H4 (cell line): ENCODE measurements at places on chromosomes 3 and 15. TPM values are rescaled to one million over a fixed set of nuclear protein-coding genes. Genes with fewer than 3 reads are reported as not detected.

DNA sequence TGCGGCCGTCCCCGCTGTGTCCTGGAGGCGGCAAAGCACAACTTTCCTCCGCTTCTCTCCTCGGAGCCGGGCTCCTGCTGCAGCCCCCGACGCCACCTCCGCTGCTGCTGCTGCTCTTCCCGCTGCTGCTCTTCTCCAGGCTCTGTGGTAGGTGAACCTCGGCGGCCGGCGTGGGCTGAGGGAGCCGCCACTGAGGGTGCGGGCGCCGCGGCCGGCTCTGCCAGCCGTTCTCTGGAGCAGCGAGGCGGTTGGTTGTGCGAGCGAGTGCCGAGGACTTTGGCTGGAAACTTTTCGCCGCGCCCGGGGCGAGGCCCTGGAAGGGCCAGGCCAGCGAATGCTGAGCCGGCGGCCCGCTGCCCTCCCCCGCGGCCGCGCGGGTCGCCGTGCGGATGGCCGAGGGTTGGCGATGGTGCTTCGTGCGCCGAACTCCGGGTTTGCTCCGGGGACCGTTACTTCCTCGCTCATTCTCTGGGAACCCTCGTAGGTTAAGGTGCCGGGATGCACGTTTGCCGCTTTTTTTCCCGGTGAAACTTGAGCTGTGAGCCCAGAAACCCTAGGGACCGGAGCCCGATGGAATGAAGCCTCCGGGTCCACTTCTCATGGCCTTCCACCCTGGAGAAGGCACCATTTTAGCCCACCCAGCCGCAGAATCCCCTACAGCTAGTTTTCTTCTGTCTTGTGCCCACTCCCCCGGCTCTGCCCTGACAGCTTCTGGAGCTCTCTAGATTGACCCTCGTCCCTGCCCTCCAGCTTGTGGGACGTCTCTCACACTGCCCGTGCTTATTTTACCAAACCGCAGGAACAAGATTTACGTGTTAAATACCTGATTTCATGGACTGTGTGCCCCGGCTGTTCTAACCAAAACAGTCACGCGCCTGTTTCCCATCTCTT lies 660 bp downstream of the NECTIN3 start:
- no peak for DNase-seq

DNA sequence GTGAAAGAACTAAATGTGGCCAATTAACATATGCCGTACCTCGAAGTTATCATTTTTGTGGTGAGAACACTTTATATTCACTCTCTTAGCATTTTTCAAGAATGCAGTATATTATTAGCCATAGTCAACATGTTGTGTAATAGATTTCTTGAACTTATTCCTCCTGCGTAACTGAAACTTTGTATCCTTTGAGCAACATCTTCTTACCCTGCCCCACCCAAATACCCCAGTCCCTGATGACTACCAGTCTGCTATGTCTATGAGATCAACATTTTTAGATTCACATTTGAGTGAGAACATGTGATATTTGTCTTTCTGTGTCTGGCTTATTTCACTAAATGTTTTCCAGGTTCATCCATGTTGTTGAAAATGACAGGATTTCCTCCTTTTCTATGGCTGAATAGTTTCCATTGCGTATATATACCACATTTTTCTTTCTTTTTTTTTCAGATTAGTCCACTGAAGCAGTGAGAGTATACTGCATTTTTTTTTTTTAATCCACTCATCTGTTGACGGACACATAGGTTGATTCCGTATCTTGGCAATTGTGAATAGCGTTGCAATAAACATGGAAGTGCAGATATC lies 12.7 kb upstream of the KBTBD8 start:
- DNase-seq = no peak

GRCh38 chr3:109355625-109356441 lies 18.5 kb upstream of the DPPA4 start:
- no peak for DNase-seq

- peak; percentile 15 for DNase-seq
Measured at GRCh38 chr3:134527037-134527436, 41.2 kb downstream of the CEP63 start.

Gene GABRB3
- total RNA-seq = 14.4 and 21.1 TPM in 2 replicates
